ENCODE measurements at places on chromosomes 5 and 9. TPM values are rescaled to one million over a fixed set of nuclear protein-coding genes. Genes with fewer than 3 reads are reported as not detected.

Gene ZNF618
- total RNA-seq = 0.69 TPM

GRCh38 chr9:117936185-117937130 lies 232.3 kb downstream of the TLR4 start:
- no peak for DNase-seq

DNA sequence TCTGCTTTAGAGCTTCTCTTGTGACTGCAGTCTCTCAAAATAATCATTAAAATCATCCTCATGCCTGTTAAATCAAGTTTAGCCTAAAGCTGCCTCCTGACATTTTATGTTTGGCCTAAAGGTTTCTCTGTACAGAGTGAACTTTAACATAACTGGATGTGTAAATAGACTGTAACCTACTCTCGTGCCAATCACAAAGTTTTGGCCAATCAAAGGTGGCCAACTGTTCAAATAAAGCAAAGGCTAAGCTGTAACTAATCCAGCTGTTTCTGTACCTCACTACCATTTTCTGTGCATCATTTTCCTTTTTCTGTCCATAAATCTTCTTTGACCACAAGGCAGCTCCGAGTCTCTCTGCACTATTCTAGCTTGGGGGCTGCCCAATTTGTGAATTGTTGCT lies 86.2 kb downstream of the GCNT1 start:
- DNase-seq = no peak

Gene AIF1L
- not detected for total RNA-seq

- no peak for DNase-seq
These were observed 1045.3 kb upstream of the ARRDC3 start for GRCh38 chr5:92428415-92428814.

Gene LEAP2
- total RNA-seq = 6.8 TPM

- no peak for DNase-seq
These were observed 9.0 kb upstream of the LCN1 start for GRCh38 chr9:135512241-135512603.

Gene FOXD4L5
- 0.63 TPM for total RNA-seq

- DNase-seq = no peak
These were observed 26.9 kb upstream of the PLIN2 start for GRCh38 chr9:19154135-19154612.

GRCh38 chr5:127696683-127697082 lies 6.5 kb upstream of the CCDC192 start:
- DNase-seq = no peak

DNA sequence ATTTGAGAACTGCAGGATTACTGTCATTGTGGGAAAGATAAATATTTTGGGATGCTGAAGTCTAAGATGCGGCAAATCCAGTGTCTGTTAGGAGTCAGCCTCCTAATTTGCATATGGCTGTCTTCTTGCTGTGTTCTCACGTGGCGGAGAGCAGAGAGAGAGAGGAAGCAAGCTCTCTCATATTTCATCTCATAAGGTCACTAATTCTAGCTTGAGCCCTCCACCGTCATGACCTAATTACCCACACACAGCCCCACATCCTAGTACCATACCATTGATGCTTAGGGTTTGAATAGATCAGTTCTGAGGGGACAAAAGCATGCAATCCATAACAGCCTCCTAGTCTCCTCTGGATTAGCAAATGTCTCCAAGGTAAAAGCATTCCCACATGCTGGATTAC lies 124.5 kb downstream of the CDH12 start:
- DNase-seq = no peak

Gene ERBIN
- total RNA-seq = 127 TPM

Gene CBY3
- total RNA-seq = not detected

DNA sequence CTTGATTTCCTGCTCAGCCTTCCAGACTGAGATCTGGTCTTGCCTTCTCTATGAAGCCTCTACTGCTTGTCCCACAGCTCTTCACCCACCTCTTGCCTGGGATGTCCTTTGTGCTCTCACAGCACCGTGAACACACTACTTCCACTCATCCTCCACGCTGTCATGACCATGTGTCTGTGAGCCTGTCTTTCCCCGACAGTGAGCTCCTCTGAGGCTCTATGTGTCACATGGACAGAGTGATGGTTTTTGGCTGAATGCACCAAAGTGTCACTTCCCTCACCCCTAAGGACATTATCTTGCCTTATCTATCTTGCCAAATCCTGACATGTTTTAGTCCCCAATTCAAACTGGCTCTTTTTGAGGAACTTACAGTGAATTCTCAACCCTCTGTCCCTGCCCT lies 11.3 kb downstream of the PHYKPL start:
- no peak for DNase-seq

- DNase-seq = no peak
These were observed 4.2 kb upstream of the IL6ST start for GRCh38 chr5:55998966-55999365.

DNA sequence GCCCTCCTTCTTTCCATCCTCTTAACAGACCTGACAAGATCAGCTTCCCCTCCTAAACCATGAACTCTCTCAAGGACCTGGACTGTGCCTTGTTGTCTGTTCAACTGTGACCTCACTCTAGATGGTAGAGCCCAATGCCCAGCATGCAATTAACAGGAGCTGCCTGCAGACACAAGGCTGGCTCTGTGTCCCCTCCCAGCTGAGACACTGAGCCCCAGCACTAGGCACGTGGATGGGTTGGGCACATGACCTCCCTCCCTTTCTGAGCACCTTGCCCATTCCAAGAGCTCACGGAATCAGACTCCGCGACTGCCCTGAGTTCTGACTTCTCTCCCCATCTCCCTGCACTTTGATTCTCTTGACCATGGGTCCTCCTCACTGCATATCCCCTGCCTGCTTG lies 93.5 kb upstream of the LRRTM2 start:
- no peak for DNase-seq

Gene KDM3B
- 84.0 TPM for total RNA-seq

DNA sequence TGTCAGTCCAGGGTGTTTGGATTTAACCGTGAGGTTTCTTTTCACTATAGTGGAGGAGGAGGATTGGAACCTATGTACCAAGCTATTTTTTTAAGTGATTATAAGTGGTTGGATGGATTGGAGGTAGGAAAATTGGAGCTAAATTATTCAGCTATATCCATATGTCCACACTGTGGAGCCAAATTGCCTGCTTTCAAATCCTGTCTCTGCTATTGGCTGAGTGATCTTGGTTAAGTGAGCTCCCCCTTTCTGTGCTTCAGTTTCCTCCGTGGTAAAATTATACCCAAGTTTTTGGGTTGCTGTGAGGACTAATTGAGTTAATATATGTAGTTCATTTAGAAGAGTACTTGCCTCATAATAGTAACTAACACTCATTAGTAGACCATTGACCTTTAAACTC lies 2.5 kb downstream of the CENPP start:
- DNase-seq = no peak

Gene IL4
- total RNA-seq = not detected

Gene PLPP7
- total RNA-seq = 0.82 TPM

- no peak for DNase-seq
These were observed 13.1 kb upstream of the IGFBPL1 start for GRCh38 chr9:38437193-38437823.

Gene TAF11L7
- not detected for total RNA-seq

GRCh38 chr9:5714501-5715401 lies 85.8 kb downstream of the RIC1 start:
- DNase-seq = no peak

DNA sequence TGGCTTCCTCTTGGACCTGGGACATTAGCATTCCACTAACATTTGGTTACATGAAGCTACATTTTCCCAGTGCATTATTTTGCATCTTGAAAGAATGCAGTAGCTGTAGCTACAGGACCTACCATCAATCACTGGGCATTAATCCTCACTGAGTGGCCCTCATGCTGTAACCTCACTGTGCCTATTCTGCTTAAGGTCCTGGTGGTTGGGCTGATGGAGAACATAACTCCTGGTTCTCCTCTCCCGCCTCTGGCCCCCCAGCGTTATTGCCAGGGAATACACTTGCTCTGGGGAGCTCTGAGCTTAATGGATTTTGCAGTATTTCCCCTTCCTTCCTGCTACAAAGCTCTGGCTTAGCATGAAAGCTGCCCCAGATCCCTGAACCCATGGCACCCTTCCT lies 111.5 kb upstream of the EQTN start:
- no peak for DNase-seq

GRCh38 chr9:21579247-21579671 lies 97.1 kb upstream of the IFNE start:
- DNase-seq = peak; percentile 45

DNA sequence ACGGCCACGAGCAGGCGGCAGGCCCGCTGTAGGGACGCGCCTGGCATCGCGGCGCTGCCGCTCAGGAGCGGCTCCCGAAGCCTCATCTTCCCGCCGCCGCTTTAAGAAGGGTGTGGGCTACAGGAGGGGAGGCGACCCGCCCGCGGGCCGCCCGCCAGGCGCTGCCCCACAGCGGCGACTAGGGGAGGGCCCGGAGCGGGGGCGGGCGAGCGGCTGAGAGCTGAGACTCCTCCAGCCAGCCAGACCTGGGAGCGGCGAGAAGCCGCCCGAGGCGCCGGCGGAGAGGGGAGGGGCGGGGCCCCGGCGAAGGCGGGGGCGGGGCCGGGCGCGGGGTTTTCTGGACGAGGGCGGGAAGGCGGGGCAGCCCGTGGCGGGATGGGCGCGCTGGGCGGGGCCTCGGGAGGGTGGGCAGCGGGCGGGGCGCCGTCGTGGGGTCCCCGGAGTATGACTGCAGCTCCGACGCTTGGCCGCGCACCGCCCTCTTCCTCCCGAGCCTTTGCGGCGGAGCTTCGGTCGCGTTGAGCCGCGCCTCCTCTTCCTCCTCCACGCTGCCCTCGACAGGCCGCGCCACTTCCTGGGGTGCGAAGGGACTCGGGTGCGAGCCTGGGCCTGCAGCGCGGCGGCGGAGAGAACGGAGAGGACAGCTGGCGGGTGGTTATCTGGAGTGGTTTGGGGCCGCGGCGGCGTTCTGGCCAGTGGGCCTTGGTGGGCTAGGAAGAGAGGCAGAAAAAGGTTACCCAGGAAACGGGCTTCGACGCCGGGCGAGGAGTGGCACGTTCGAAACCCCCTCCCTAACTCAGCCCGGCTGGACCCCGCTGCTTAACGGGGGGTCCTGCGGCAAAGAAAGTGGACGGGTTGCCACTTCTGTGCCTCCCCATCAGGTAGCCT lies at the start of gene B4GALT1:
Gene B4GALT1, minus strand, starts transcription at position 253 of the 888 bp plus-strand sequence. Its CDS starts 167 bp downstream, at position 86.
- peak; percentile 86 for DNase-seq

Data from naive thymus-derived CD8-positive, alpha-beta T cell (primary cell).